ENCODE measurements at places on chromosomes 1 and 21.

GRCh38 chr1:68116643-68117235 is 66.3 kb upstream of the DIRAS3 start:
- peak; percentile 35 for DNase-seq

GRCh38 chr1:183580281-183580682 is 10.0 kb downstream of the NCF2 start:
- DNase-seq = peak; percentile 17

DNA sequence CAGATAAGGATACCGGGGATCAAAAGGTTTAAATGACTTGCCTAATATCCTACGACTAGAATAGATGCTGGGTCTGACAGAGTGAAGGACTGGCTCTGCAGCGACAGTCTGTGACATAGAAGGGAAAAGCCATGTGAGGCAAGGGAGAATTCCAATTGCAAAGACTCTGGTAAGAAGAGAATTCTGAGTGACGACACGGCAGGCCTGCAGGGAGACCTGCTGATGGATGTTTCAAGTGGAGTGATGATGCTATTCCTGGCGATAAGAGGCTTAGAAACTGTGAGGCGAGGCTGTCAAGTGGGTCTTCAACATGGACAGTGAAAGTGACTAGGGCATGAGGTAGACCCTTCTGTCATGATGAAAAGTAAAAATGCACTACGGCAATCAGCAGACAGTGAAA is 176.6 kb upstream of the PBX1 start:
- no peak for DNase-seq

DNA sequence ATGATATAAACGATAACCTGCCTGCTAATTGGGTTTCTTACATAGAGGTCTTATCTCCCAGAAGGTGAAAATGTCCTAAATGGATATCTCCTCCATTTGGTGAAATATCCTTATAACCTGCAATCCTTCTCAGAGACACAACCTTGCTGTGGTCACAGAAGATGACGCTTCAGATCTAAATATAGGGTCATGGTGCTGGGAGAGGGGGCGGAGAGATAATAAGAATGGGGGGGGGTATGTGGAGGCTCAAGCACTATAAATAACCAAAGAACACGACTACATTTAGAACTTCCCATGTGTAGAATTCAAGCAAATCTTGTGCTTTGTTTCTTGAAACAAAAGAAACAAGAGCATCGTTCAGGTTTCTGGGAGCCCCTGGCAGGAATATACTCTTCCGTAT is 260.6 kb upstream of the ESRRG start:
- DNase-seq = no peak

DNA sequence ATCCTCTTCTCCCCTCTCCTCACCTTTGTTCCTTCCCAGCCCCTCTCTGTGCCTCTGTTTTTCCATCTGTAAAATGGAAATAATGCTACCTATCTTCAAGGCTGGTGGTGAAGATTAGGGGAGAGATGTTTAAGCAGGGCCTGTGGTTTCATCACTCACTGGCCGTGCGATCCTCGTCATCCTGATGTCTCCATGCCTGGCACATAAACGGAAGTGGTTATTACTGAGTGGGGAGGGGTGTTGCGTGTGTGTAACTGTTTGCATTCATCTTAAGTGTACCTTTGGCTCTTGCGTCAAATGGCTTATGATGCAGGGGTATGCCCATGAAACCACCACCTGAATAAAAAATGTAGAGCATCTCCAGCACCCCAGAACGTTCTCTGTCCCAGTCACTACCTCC is 17.2 kb upstream of the C1QA start:
- no peak for DNase-seq

GRCh38 chr1:80629304-80629837 is 1171.4 kb upstream of the ADGRL2 start:
- no peak for DNase-seq

- no peak for DNase-seq
Observed at GRCh38 chr1:64841330-64842065, 96.6 kb downstream of the RAVER2 start.
